Brain microvascular endothelial cell (primary cell): ENCODE measurements at places on chromosomes 5 and 9.

DNA sequence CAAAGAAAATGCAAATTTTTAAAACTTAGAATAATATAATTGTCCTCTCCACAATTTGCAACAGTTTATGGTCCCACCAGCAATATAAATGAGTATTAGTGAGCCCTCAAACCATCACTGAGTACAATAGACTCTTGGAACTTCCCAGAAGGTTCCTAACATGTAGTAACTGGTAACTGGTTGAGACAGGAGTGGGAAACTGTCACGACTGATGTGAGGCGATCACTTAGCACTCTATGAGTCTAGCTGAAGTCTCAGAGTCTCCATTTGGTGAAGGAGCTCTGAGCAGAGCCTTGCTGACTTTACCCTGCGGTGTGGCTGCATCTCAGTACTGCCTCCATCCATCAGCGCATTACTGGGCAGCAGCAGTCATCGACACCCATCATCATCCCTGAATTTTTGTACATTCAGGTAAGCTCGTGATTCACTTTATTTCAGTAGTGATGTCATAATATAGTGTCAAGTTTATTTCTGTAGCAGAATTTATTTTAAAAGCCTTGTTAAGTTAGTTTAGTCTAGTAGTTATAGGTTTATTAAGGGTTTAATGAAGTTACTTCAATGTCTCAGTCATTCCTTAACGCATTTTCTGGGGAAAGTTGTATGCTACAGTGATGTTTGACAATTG is 76.6 kb upstream of the ABCA1 start:
- DNase-seq: no peak

GRCh38 chr5:173660481-173661280 is 44.2 kb upstream of the BOD1 start:
- no peak for DNase-seq

GRCh38 chr5:113040672-113041260 is 64.2 kb downstream of the DCP2 start:
- no peak for DNase-seq

GRCh38 chr5:58353992-58354391 is 105.9 kb downstream of the PLK2 start:
- DNase-seq: no peak

GRCh38 chr5:113495422-113495841 is 7.2 kb upstream of the MCC start:
- DNase-seq: no peak

DNA sequence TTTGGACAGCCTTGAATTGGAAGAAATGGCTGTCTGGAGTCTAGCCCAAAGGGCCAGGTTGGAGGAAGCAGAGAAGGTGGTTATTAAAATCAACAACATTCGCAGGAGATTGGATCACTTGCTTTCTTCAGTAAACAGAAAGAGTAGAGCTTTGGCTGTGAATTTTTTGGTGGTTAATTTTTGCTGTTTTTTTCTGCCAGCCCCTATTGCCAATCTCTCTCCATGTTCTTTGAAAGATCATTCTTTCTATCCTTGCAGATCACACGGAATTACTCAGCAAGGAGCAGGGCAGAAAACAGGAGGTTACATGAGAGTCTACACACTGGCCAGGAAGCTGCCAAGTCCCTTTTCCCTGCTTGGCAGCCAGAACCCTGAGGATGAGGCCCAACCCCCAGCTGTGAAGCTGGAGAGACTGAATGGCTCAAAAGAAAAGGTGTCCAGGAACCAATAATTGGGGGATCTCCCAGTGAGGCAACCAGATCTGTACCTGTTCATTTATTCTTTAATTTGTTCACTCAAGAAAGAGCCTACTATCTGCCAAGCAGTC is 13.0 kb downstream of the GLRX start:
- no peak for DNase-seq

- DNase-seq: no peak
These were observed 31.7 kb upstream of the GNA14 start for GRCh38 chr9:77679661-77680368.

GRCh38 chr5:171575386-171575785 is 155.9 kb downstream of the FGF18 start:
- no peak for DNase-seq
